ENCODE measurements at places on chromosomes 5 and 9. TPM values are rescaled to one million over a fixed set of nuclear protein-coding genes. Genes with fewer than 3 reads are reported as not detected.

The GPR150 gene
- 0.36 TPM for polyA plus RNA-seq

The C5orf24 gene
- polyA plus RNA-seq, result 15.0 TPM

The TMEM8B gene
- polyA plus RNA-seq, result 3.5 TPM

The PCDHGC5 gene
- 0.26 TPM for polyA plus RNA-seq

The ROR2 gene
- 0.46 TPM for polyA plus RNA-seq

The LRRC26 gene
- polyA plus RNA-seq, result 1.2 TPM

The DCP2 gene
- 12.4 TPM for polyA plus RNA-seq

The SPAG8 gene
- polyA plus RNA-seq, result not detected

The MARCOL gene
- not detected for polyA plus RNA-seq

DNA sequence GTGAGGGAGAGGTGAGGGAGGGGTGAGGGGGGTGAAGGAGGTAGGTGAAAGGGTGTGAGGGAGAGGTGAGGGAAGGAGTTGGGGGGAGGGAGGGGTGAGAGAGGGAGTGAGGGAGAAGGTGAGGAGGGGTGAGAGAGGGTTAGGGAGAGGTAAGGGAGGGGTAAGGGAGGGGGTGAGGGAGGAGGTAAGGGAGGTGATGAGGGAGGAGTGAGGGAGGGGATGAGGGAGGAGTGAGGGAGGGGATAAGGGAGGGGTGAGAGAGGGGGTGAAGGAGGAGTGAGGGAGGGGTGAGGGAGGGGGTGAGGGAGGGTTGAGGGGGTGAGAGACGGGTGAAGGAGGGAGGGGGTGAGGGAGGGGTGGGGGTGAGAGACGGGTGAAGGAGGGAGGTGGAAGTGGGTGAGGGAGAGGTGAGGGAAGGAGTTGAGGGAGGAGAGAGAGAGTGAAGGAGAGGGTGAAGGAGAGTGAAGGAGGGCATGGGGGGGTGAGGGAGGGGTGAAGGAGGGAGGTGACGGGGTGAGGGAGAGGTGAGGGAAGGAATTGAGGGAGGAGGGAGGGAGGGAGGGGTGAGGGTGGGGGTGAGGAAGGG, 18.5 kb downstream of the NINJ1 start:
- H3K36me3 ChIP-seq, result peaks cover 33% of the 10 kb centered on the region
- no peak overlapping the region for H3K4me3 ChIP-seq

- no peak overlapping the region for H3K4me3 ChIP-seq
- DNase-seq, result no peak
- H3K27ac ChIP-seq, result no peak overlapping the region
- peaks cover 14% of the 10 kb centered on the region for H3K4me1 ChIP-seq
- H3K36me3 ChIP-seq, result no peaks in the 10 kb centered on the region
- no peaks in the 10 kb centered on the region for H3K27me3 ChIP-seq
Observed at GRCh38 chr9:134891713-134892112, 11.1 kb downstream of the FCN2 start.

- H3K27ac ChIP-seq, result no peak overlapping the region
- H3K4me1 ChIP-seq, result no peaks in the 10 kb centered on the region
- H3K4me3 ChIP-seq, result no peak overlapping the region
Observed at GRCh38 chr5:1934801-1935429, 52.2 kb upstream of the IRX4 start.

- no peak overlapping the region for H3K4me3 ChIP-seq
- no peaks in the 10 kb centered on the region for H3K27me3 ChIP-seq
- peak; percentile 24 for DNase-seq
- no peaks in the 10 kb centered on the region for H3K4me1 ChIP-seq
- no peaks in the 10 kb centered on the region for H3K36me3 ChIP-seq
Observed at GRCh38 chr9:38347271-38347671, 45.2 kb upstream of the ALDH1B1 start.

DNA sequence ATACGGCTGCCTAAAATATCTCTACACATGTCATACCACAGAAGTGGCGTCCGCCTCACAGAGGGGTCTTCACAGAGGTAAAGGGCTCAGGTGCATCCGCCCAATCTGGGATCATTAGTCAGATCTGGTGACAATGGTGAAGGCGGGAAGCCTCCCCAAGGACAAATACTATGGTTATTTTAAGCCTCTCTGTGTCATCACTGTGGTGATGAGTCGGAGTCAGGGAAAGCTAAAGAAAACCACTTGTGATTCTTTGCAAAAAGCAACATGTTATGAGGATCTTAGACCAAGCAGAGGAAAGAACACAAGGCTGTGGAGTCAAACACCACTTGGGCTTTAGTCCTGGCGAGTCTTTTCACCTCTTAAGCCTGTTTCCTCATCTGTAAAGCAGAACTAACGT, 190.4 kb downstream of the DRD1 start:
- no peaks in the 10 kb centered on the region for H3K27me3 ChIP-seq
- H3K4me1 ChIP-seq, result no peaks in the 10 kb centered on the region
- no peak overlapping the region for H3K27ac ChIP-seq
- no peaks in the 10 kb centered on the region for H3K36me3 ChIP-seq
- H3K4me3 ChIP-seq, result no peak overlapping the region

- H3K4me1 ChIP-seq, result no peaks in the 10 kb centered on the region
- H3K36me3 ChIP-seq, result no peaks in the 10 kb centered on the region
- H3K27me3 ChIP-seq, result no peaks in the 10 kb centered on the region
- H3K27ac ChIP-seq, result no peak overlapping the region
Observed at GRCh38 chr9:112872019-112872418, 18.7 kb downstream of the SLC46A2 start.

- H3K27me3 ChIP-seq, result no peaks in the 10 kb centered on the region
- peaks cover 7% of the 10 kb centered on the region for H3K4me1 ChIP-seq
- no peak overlapping the region for H3K27ac ChIP-seq
- no peaks in the 10 kb centered on the region for H3K36me3 ChIP-seq
Observed at GRCh38 chr9:34546834-34547827, 24.3 kb upstream of the ENHO start.

GRCh38 chr9:100437860-100438805, 11.2 kb downstream of the MSANTD3 start:
- no peaks in the 10 kb centered on the region for H3K4me1 ChIP-seq
- no peaks in the 10 kb centered on the region for H3K36me3 ChIP-seq
- H3K27ac ChIP-seq, result no peak overlapping the region
- H3K27me3 ChIP-seq, result no peaks in the 10 kb centered on the region
- no peak overlapping the region for H3K4me3 ChIP-seq

- H3K27me3 ChIP-seq, result no peaks in the 10 kb centered on the region
- H3K4me1 ChIP-seq, result no peaks in the 10 kb centered on the region
- H3K36me3 ChIP-seq, result no peaks in the 10 kb centered on the region
- no peak for DNase-seq
- H3K27ac ChIP-seq, result no peak overlapping the region
- no peak overlapping the region for H3K4me3 ChIP-seq
Observed at GRCh38 chr9:108618906-108619550, 236.8 kb downstream of the ACTL7B start.

- no peaks in the 10 kb centered on the region for H3K36me3 ChIP-seq
- H3K27ac ChIP-seq, result no peak overlapping the region
- H3K4me3 ChIP-seq, result no peak overlapping the region
- H3K27me3 ChIP-seq, result no peaks in the 10 kb centered on the region
- no peaks in the 10 kb centered on the region for H3K4me1 ChIP-seq
- DNase-seq, result no peak
Observed at GRCh38 chr5:178104492-178104891, 8.8 kb upstream of the N4BP3 start.

GRCh38 chr5:122420091-122420490, 108.1 kb downstream of the SNCAIP start:
- DNase-seq, result no peak
- no peak overlapping the region for H3K4me3 ChIP-seq
- no peaks in the 10 kb centered on the region for H3K4me1 ChIP-seq
- H3K27me3 ChIP-seq, result no peaks in the 10 kb centered on the region
- no peaks in the 10 kb centered on the region for H3K36me3 ChIP-seq

GRCh38 chr5:39117401-39117800, 43.2 kb upstream of the RICTOR start:
- H3K36me3 ChIP-seq, result no peaks in the 10 kb centered on the region
- no peak overlapping the region for H3K4me3 ChIP-seq
- H3K27ac ChIP-seq, result no peak overlapping the region
- DNase-seq, result no peak
- no peaks in the 10 kb centered on the region for H3K4me1 ChIP-seq

- no peaks in the 10 kb centered on the region for H3K4me1 ChIP-seq
- H3K27me3 ChIP-seq, result no peaks in the 10 kb centered on the region
- no peak for DNase-seq
- H3K36me3 ChIP-seq, result no peaks in the 10 kb centered on the region
- H3K27ac ChIP-seq, result peak overlapping the region; percentile 49
- H3K4me3 ChIP-seq, result no peak overlapping the region
Observed at GRCh38 chr5:131379723-131380122, 115.9 kb downstream of the CDC42SE2 start.

- no peak for DNase-seq
- no peaks in the 10 kb centered on the region for H3K36me3 ChIP-seq
- H3K4me1 ChIP-seq, result no peaks in the 10 kb centered on the region
Observed at GRCh38 chr9:26685818-26686217, 206.8 kb downstream of the CAAP1 start.

GRCh38 chr5:100667161-100667630, 132.0 kb downstream of the FAM174A start:
- H3K27ac ChIP-seq, result no peak overlapping the region
- H3K27me3 ChIP-seq, result no peaks in the 10 kb centered on the region

Measured in sigmoid colon (tissue), 7 donors.